ENCODE measurements at places on chromosomes 3 and 15. TPM values are rescaled to one million over a fixed set of nuclear protein-coding genes. Genes with fewer than 3 reads are reported as not detected.
A peak's percentile ranks its signal among the peaks of the same experiment; 100 is the strongest.

GRCh38 chr15:56249092-56249491 lies 5.4 kb upstream of the RFX7 start:
- H3K4me1 ChIP-seq = peaks cover 22% of the 10 kb centered on the region
- no peak overlapping the region for H3K4me3 ChIP-seq
- no peaks in the 10 kb centered on the region for H3K36me3 ChIP-seq

- no peaks in the 10 kb centered on the region for H3K27me3 ChIP-seq
- no peak for DNase-seq
- no peak overlapping the region for H3K27ac ChIP-seq
- H3K36me3 ChIP-seq = no peaks in the 10 kb centered on the region
- H3K4me1 ChIP-seq = no peaks in the 10 kb centered on the region
- no peak overlapping the region for H3K4me3 ChIP-seq
These were observed 290.7 kb downstream of the VPS13C start for GRCh38 chr15:61769557-61769956.

DNA sequence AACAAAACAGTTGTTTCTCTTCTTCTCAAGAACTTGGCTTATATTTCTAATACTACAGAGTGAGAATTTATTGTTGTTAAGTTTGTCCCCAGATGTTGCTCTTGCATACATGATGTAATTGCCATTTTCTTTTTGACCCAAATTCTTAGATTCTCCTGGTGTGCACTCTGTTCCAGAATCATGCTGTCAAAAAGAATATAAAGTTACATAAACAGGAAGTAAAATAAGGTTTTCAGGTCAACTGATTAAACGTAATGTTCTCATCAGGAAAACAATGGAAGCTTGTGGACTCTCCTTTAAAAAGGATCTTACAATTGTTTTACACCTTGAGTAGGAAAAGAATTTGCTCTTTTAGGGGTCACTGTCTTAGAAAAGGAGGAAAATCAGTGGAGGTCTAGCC lies 121.8 kb downstream of the ADAM10 start:
- H3K36me3 ChIP-seq = peaks cover 22% of the 10 kb centered on the region
- H3K27ac ChIP-seq = peak overlapping the region; percentile 67
- peaks cover 13% of the 10 kb centered on the region for H3K4me1 ChIP-seq

MKRN3 gene
- not detected for total RNA-seq

GRCh38 chr3:42843713-42844411 lies 31.8 kb downstream of the CYP8B1 start:
- peaks cover 89% of the 10 kb centered on the region for H3K4me1 ChIP-seq
- H3K36me3 ChIP-seq = no peaks in the 10 kb centered on the region
- H3K27ac ChIP-seq = peak overlapping the region; percentile 76
- no peak overlapping the region for H3K4me3 ChIP-seq
- DNase-seq = no peak

NMNAT3 gene
- 10.8 TPM for total RNA-seq

GRCh38 chr3:100257586-100257985 lies 3.2 kb upstream of the TBC1D23 start:
- H3K4me3 ChIP-seq = no peak overlapping the region
- no peaks in the 10 kb centered on the region for H3K27me3 ChIP-seq
- no peak overlapping the region for H3K27ac ChIP-seq
- no peaks in the 10 kb centered on the region for H3K36me3 ChIP-seq
- DNase-seq = no peak

NPAP1 gene
- total RNA-seq = not detected

RARRES1 gene
- total RNA-seq = 93.0 TPM

DNA sequence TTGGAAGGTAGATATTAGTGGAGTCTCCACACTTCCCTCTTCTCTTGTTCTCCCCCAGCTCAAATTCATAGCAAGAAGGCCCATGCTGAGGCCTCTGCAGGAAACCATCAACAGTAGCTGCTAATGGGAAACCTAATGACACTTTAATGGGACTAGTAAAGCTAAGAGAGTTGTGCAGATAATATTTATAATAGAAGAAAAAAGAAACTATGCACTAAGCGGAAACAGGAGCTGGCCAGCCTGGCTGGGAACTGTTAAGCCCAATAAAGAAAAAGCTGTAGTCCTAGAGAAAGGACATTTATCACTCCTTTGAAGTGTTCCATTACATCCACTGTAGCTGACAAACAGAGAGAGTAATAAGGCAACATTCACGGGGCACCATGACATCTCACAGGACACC lies 229.6 kb downstream of the IGSF11 start:
- DNase-seq = peak; percentile 87
- H3K27ac ChIP-seq = no peak overlapping the region
- H3K27me3 ChIP-seq = no peaks in the 10 kb centered on the region
- no peak overlapping the region for H3K4me3 ChIP-seq

GRCh38 chr3:52650439-52650838 lies 35.3 kb downstream of the PBRM1 start:
- no peaks in the 10 kb centered on the region for H3K27me3 ChIP-seq
- no peak overlapping the region for H3K4me3 ChIP-seq
- DNase-seq = no peak
- H3K4me1 ChIP-seq = no peaks in the 10 kb centered on the region

All from esophagus muscularis mucosa (tissue), 4 donors.